SW480 (cell line): ENCODE measurements at places on chromosomes 4 and X.

DNA sequence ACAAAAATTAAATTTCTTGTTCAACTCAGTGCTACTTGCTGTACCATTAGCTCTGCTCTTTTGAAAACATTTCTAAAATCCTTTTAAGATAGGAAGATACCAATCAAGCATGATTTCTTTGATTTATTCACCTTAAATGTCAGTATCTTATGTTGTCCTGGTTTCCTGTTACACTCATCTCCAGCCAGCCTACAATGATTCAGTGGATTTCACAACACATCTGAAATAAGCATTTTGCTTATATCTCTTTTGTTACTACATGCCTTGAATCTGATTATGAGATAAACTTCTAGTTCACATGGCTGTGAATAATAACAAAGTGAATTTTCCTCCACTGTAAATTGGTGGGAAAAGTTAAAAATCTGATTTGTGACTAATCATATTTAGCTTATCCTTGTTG lies 112.5 kb upstream of the BMP3 start:
- DNase-seq, result no peak

DNA sequence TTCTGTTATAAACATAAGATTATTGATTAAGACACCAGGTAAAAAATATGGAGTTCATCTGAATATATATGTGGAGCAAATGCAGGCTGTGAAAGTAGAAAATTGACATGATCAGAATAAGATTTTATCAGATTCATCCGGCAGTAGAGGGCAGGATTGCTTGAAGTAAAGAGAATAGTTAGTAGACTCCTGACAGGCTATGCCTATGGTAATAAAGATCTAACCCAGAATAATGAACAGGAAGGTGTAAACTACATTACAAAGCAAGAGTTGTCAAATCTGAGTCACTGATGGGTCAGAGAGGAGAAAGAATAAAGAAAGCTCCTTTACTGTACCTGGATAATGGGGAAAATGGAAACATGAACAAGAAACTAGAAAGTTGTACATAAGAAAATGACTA lies 20.8 kb upstream of the TMEM184C start:
- DNase-seq, result peak; percentile 7

- no peak for DNase-seq
These were observed 232.7 kb downstream of the ARHGAP24 start for GRCh38 chr4:85707611-85708010.

- DNase-seq, result no peak
These were observed 328.0 kb upstream of the PPP1R2C start for GRCh38 chrX:43106009-43106408.

GRCh38 chr4:159504684-159505083 lies 401.8 kb downstream of the RAPGEF2 start:
- no peak for DNase-seq

DNA sequence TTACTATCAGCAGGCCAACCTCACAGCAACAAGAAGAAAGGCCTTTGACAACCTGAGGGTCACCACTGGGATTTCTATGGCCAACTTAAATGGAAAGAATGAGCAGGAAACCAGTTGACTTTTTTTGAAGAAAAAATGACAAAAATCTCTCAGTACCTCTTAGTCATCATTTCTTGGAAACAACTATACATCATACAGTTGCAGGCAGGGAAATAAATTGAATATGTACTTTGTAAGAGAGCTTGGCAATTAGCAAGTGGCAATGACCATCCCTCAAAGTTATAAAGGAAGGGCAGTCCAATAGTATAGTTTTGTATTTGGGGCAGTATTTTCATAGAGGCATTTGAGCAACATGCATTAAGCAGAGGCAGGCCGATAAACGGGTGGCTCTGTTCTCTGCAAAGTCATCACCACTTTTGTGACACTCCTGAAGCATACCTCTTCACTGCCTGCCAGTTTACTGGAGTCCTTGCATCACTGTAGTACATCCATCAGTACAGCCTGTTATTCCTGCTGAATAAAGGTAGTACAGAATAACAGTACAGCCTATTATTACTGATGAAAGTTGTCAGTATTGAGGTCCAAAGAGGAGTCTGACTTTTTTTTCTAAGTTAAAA lies 83.3 kb upstream of the AMELX start:
- no peak for DNase-seq

- peak; percentile 9 for DNase-seq
These were observed 232.5 kb upstream of the POF1B start for GRCh38 chrX:85611926-85612325.

GRCh38 chrX:9163214-9163709 lies 129.3 kb upstream of the FAM9B start:
- DNase-seq, result no peak

DNA sequence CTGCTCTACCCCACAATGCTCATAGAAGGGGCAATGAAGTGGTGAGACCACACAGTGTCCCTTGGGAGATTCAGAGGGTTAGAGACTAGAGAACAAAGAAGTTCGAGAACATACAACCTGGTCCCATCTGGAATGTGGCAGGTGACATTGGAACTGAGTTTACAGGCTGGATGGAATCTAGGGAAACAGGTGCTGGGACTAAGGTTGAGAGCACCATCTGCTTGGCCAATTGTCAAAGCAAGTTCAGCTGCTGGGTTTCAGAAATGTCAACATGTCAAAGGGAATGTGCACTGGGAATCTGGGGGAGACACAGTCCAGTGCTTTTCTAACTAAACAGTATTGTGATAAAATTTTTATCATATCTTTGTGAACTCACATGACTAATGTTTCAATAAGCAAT lies 15.9 kb upstream of the FAM13A start:
- no peak for DNase-seq

DNA sequence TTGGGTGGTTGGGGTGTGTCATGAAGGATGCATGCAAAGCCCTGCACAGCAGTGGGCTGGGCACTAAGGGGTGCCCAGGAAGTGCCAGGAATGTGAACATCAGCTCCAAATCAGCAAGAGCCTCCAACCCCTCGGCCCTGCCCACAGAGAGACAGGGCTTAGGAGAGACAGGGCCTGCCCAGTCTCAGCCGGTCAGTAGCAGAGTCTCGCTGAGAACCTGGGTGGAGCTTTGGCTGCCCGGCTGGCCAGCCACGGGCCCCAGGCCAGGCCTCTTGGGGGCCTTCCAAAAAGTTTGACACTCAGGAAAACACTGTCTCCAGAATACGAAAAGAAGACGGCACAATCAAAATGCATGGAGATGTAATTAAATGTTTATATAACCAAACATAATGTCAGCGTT lies 4.3 kb upstream of the MXD4 start:
- DNase-seq, result no peak

DNA sequence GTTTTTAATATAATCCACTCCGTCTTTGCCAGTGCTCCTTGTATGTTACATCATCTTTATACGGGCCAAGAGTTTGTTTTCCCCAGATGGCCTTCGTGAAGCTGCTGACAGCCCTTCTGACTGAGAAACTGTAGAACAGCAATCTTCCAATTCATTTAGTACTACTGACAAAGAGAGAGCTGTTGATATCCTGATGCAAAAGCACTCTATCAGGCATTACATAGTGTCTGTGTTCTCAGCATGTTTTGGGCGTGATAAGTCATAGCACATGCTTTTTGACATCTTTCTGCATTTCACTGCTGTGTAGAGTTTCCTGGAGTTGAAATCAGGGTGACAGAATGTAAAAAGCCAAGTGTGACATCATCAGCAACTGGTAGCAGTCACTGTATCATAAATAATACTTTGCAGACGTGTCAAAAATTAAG lies 746.3 kb upstream of the FAM241A start:
- no peak for DNase-seq

DNA sequence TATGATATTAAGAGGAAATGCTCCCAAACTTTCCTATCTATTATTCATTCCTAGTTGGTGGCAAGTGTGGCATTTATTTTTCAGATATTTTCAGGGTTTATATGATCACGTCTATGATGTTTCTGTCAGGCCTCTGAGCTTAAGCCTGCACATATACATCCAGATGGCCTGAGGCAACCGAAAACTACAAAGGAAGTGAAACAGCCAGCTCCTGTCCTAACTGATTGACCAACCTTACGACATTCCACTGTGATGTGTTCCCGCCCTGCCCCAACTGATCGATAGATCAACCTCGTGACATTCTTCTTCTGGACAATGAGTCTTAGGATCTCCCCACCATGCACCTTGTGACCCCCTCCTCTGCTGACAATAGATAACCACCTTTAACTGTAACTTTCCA lies 67.6 kb upstream of the CTSO start:
- no peak for DNase-seq

- DNase-seq, result no peak
These were observed 122.9 kb downstream of the PDLIM5 start for GRCh38 chr4:94574616-94575015.

GRCh38 chr4:3708611-3709010 lies 57.6 kb upstream of the ADRA2C start:
- no peak for DNase-seq

GRCh38 chr4:101599620-101600019 lies 190.9 kb upstream of the BANK1 start:
- DNase-seq, result no peak

DNA sequence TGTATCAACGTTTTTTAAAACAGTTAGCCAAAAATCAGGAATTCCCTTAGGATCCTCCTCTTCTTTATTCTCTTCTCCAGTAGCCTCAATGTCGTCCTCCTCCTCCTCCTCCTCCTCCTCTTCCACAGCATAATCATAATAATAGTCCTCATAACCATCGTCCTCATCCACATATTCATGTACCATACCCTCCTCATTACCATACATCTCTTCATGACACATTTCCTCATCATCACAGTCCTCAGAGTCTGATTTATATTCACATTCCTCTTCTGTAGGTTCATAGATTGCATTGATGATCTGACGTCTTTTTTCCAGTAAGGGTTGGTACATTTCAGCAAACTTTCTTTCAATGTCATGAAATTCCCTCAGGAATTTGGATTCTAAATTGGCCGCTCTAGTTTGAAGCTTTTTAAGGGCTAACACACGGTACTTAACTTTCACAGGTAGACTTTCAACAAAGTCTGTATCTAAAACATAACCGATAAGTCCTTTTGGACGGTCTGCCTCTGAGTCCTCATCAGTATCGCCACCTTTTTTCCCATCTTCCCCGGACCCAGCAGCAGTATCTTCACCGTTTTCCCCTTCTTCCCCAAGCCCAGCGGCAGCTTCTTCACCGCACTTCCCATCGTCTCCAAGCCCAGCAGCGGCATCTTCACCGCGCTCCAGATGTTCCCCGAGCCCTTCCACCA lies 771 bp downstream of the NAP1L2 start:
- DNase-seq, result no peak

- no peak for DNase-seq
These were observed 15.5 kb downstream of the P2RY8 start for GRCh38 chrX:1521459-1521956.
